ENCODE measurements at places on chromosomes 5 and 9.

DNA sequence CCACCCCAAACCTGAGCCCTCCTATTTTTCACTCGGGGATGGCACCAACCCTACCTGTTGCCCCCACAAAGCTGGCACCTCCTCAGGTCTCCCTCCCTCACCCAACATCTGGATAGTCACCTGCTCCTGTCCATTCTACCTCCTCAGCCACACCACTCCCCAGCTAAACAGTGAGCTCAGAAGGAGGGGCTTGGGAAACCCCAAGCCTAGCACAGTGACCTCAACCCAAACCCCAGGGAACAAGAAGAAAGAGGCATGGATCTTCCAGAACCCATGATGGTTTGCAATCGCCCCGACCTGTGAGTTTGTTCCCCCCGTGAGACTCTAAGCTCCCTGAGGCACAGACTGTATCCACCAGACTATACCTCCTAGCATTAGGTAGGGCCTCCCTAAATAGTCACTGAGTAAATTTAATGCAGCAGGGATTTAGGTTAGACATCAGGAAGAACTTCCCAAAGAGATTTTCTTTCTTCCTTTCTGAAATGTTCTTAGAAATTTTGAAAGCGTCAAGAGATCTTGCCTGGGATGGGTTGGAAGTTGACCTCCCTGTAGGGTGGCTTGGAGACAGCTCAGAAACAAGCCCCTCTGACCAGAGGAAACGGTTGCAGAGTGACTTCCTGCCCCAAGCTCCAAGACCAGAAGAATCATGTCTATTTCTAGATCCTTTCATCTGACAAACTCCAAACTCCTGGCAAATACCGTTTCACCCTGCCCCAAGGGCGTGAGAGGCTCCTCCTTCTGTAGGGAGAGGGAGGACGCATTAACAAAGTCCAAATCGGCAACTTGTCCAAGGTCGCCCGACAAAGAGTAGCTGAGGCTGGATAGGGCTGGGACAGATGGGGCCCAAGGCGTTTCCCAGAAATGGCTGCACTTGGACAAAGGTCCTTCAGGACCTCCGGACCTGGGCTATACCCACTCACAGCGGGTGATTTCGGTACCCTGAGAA lies 4.1 kb downstream of the FIBCD1 start:
- DNase-seq = no peak

- no peak for DNase-seq
Measured at GRCh38 chr5:134833340-134834032, 12.3 kb upstream of the C5orf24 start.

DNA sequence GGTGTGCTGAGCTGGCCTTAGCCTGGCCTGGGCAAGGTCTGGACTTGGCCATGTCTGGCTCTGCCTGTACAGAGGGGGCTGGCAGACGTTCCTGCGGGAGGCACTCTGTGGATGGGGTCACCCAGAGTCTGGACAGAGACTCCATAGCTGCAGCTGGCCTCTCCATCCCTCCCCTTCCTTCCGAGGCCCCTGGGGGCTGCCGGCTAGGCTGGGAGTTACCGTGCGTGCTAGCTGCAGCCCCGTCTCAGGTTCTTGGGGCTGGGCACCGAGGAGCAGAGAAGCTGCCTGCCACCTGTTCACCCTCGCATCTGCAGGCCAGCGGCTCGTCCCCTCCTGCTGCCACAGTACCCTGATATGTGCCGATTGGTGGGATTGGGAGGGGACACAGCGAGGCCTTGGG lies 63.4 kb downstream of the RXRA start:
- DNase-seq = no peak

DNA sequence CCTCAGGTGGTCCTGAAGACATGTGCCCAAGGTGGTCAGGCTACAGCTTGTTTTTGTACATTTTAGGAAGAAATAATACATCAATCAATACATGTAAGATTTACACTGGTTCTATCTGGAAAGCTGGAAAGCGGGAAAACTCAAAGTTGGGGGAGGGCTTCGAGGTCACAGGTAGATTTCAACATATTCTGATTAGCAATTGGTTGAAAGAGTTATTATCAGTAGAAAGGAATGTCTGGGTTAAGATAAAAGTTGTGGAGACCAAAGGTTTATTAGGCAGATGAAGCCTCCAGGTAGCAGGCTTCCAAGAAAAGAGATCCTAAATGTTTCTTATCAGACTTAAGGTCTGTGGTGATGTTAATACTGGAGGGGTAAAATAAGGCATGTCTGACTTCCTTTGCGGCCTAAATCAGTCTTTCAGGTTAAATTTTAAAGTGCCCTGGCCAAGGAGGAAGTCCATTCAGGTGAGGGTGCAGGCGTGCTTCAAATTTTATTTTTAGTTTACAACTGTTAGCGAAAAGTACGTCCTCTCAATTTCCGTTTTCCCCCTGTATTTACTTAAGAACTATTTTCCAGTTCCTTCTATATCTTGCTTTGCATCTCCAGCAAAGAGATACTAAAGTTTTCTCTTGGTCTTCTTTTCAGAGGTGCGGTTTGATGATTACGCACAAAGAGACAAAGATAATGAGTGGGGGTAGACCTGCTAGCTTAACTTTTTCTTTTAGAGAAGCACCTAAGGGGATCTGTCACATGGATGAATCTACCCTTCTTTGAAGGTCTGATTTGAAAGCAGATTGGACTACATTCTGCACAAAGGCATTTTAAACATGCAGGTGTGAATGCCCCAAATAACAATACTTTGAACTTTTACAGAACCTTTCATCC lies 578.6 kb downstream of the RAB3C start:
- no peak for DNase-seq

DNA sequence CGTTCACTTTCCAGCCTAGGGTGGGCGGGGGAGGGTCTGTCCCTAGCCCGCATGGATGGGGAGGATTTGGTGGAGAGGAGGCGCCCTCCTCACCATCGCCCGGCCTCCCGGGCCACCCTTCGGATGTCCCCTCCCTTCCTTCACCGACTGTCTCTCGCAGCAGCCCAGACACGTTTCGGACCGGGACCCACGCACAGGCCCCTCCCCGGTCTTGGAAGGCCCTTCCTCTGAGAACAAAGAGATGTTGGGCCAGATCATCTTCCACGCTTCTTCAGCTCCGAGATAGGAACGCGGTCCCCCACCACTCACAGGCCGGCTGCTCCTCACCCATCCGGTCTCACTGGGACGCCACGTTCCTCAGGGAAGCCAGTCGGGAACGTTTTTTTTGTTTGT lies 640 bp upstream of the DPM2 start:
- no peak for DNase-seq

DNA sequence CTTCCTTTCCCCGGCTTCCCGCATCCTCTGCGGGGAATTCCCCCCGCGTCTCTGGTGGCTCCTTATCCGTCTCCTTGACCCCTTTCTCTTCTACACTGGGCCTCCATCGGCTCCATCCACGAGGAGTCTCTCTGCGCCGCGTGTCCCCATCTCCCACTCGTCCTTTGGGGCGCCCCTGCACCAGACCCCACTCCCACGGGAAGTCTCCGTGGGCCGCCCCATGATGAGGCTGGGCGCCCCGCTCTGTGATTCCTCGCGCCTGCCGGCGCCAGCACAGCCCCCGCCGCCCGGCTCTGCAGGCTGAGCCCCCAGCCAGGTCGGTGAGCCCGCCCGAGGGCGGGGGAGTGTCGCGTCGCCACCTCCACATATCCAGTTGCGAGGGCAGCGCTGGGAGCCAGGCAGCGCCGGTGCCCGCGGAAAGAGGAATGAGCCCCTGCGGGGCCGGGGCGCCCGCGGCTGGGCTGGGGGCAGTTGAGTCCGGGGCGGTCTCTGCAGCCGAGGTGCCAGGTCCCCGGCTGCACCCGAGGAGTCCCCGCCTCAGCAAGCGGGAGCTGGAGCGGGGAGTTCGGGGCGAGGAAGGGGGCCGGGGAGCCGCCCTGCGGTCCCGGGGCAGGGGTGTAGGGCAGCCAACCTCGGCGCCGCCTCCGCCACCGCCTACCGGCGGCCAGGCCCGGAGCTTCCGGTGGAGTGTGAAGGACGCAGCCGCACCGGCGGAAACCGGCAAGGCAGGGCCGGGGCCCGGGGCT lies 2.1 kb upstream of the TRAF1 start:
- no peak for DNase-seq

- DNase-seq = no peak
Measured at GRCh38 chr5:5323551-5323950, 98.9 kb upstream of the ICE1 start.

- no peak for DNase-seq
Measured at GRCh38 chr9:136674786-136675349, 12.2 kb downstream of the EGFL7 start.

DNA sequence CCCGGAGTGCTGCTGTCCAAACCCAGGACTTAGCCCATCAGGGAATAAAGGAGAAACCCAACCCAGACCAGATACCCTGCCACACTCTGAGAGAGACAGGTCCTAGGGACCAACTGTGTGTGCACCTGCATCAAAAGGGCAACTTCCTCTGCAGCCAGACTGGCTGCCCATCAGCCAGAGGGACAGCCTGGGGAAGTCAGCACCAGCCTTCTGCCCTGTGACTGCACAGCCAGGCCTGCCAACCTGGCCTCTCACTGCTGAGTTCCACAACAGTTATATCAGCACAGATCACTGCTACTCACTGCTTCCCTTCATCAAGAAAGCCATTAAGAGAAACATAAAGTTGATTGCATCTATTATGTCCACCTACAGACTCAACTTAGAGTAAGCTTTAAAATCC lies 18.0 kb downstream of the GABBR2 start:
- no peak for DNase-seq

GRCh38 chr5:174527916-174528540 lies 196.4 kb upstream of the MSX2 start:
- DNase-seq = no peak

GRCh38 chr5:2563046-2563445 lies 188.4 kb downstream of the IRX2 start:
- no peak for DNase-seq

DNA sequence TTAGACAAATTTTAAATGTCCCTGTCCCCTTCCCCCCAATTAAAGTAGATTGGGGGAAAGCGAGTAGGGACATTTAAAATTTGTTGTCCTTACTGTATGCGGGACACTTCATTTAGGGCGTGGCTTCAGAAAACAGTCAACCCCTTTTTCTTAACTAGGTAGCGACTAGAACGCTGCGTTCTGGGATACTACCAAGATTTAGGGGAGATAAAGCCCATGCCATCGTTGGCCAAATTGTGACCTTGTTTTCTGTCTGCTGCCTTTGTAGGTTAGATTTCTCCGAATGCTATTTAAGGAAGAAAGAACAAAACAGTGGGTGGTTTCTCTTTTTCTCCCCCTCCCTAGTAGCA lies 1.2 kb downstream of the CKS2 start:
- DNase-seq = no peak

DNA sequence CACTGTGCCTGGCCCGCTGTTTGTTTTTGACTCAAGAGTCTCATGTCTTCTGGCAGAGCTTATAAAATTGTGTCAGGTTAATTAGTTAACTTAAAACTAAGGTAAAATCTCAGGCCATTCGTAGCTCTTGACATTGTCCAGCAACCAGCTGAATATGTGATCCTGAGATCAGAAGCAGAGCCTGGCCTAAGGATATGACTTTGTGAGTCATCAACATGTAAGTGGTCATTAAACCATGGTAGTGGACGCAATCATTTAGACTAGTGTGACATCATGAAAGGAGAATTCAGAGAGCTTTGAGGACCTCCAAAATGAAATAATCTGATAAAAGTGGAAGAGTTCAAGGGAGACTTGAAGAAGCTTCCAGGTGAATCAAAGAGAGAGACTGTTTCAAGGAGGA lies 23.3 kb downstream of the SPZ1 start:
- no peak for DNase-seq

GRCh38 chr5:58150926-58151325 lies 309.0 kb downstream of the PLK2 start:
- no peak for DNase-seq

GRCh38 chr5:173673295-173674101 lies 57.0 kb upstream of the BOD1 start:
- no peak for DNase-seq

DNA sequence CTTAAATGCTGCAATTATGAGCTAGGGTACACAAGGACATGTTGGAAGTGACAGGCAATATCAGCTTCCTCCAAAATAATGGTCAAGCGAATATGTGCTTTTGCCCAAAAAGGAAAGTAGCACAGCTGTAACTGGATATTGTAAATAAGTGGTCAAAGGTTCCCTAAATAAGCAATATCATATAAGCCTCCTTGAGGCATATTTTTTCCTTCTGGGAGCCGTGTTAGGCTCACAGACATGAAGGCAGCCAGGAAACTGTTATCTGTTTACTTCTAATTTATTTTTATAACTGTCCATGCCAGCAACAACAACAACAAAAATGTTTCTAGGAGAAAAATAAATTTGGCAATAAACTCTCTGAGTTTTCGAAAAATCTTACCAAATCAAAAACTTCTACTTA lies 648.3 kb downstream of the PDE4D start:
- DNase-seq = no peak

- no peak for DNase-seq
Measured at GRCh38 chr5:126015235-126016181, 407.7 kb upstream of the GRAMD2B start.

DNA sequence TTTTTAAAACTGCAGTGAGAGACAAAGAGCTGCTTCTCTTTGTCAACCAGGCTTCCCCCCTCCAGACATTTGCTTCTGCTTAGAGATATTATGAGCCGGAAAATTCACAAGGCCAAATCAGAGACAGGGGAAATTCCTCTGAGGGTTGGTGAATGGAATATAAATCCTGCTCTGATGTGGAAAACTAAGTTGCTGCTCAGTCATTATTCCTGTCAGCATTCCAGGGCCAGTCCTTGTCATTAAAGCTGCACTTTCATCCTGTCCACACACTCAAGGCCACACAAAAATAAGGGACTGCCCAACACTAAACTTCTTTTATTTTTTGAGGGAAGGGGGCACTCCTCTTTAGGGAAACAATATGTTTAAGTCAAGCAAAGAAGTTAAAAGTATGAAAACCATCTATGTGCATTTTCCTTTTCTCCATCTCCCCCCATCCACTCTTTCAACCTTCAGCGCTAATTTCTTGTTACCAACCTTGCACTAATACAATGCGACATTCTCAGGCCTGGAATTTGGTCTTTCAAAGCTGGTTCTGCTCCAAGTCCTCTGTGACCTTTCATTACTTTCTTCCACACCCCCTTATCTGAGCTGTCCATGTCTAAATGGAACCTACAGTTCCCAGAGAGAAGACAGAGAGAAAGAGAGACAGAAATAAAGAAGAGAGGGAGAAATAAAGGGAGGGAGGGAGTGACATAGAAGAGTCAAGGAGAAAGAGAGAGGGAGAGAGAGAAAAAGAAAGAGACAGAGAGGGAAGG lies 118.9 kb upstream of the S1PR3 start:
- DNase-seq = no peak

- DNase-seq = no peak
Measured at GRCh38 chr9:90022474-90022873, 417.7 kb downstream of the GADD45G start.

- peak; percentile 77 for DNase-seq
Measured at GRCh38 chr9:32384364-32385151, at the start of gene ACO1. ACO1 (plus strand) TSS chr9:32384643; CDS start chr9:32405507, 20,864 bp downstream.

GRCh38 chr5:33343676-33344327 lies 97.0 kb upstream of the TARS1 start:
- DNase-seq = no peak
